ENCODE measurements at places on chromosomes 2 and 18.

GRCh38 chr2:193072647-193073046 is 877.9 kb upstream of the TMEFF2 start:
- DNase-seq: no peak

GRCh38 chr18:51135364-51135763 is 62.1 kb downstream of the MEX3C start:
- DNase-seq: no peak

DNA sequence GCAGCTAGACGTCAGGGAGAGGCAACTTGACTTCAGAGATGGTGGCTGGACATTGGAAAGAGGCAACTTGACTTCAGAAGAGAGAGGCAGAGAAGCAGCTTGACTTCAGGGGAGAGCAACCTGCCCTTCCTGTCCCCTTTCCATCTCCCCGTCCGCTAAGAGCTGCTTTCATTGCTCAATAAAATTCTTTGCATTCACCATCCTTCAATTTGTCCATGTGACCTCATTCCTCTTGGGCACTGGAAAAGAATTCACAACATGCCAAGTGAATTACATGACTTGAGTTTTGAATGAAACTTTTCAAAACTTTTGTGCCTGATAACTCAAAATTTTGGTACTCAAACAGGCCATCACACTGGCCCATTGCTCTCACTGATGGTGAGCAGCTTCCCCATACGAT is 158.9 kb downstream of the DPP4 start:
- DNase-seq: no peak

DNA sequence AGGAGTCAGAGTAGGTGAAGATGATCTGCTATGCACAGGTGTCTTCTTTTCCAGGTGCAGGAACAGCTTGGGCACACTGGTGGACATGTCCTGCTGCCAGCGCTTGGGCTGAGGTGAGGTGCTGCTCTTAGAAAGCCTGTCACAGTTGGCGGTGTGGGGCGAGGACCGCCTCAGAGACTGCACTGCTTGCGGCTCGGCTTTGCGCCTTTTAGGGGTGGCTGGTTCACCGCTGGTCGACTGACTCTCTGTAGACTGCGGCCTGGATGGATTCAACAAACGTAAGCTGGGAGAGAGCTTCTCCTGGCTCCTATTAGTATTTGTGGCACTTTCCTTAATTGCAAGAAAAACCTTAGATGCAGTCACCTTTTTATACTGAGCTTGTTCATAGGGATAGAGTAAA is 1.7 kb downstream of the MSL3B start:
- no peak for DNase-seq

- DNase-seq: no peak
Measured at GRCh38 chr2:56185101-56185581, 1.4 kb downstream of the CCDC85A start.

DNA sequence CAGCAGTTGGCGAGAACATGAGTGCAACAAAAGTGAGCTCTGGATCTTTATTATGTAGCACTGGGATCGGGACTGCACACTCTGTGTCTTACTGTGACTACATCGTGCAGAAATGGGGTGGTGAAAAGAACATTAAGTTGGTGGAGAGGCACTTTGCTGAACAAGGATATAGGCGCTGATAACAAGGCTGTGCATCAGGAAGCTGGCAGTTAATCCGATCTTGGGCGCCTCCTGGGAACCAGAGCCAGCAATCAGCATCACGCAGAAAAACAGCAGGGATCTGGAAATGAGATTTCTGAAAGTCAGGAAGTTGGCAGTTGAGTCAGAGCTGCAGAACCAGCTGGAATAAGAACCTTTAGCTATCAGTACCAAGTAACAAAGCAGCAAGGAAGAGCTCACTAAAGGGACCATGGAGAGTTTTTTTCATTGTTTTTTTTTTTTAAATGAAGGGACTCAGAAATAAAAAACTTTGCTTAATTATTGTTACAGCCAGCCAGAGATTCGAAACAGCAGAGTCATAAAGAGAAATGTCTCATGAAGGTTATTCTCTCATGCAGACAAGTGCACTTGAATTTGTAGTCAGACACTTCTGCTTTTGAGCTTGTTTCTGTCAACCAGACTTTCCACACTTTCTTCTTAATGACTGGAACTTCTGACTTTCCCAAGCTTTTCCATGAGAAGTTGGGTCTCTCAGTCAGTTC is 22.8 kb upstream of the MYO3B start:
- no peak for DNase-seq

All from NCI-H526 treated with DMSO at 0.1 percent for 48 hours (cell line).